ENCODE measurements at places on chromosomes 5 and 9.

DNA sequence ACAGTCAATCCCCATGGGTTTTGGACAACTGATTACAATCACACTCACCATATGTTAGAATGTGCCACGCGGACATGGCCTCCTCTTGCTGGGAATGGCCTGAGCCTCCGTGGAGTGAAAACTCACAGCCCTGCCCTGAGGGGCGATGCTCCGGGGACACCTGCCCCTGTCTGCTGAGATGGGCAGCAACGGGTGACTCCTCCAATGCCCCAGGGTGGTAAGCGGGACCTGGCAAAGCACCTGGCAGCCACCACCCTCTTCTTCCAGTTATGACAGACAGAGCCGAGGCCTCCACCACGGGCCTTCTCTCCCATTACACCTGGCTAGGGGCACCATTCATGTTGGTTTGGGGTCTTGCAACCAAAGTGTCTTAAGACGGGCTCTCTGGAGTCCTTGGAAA, 94.9 kb upstream of the COL5A1 start:
- DNase-seq = no peak

- DNase-seq = no peak
Measured at GRCh38 chr5:109660301-109660700, 29.4 kb upstream of the MAN2A1 start.

GRCh38 chr9:20929276-20929675, 102.2 kb downstream of the HACD4 start:
- no peak for DNase-seq

- no peak for DNase-seq
Measured at GRCh38 chr5:79806741-79807140, 117.1 kb downstream of the CMYA5 start.

DNA sequence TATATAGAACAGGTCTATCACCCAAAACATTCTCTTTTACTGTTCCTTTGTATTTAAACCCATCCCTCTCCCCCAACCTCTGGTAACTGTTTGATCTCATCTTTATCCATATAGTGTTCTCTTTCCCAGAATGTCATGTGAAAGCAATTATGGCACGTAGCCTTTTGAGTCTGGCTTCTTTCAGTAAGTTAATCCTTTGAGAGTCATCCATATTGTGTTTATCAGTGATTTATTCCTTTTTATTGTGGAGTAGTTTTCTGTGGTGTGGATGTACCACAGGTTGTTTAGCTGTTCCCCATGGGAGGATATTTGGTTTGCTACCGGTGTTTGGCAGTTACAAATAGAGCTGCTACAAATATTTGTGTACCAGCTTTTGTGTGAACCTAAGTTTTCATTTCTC, 38.0 kb downstream of the HMGXB3 start:
- no peak for DNase-seq

- no peak for DNase-seq
Measured at GRCh38 chr5:119367502-119368237, 11.9 kb downstream of the TNFAIP8 start.

- no peak for DNase-seq
Measured at GRCh38 chr5:97624886-97625285, 441.8 kb upstream of the RIOK2 start.

- DNase-seq = no peak
Measured at GRCh38 chr5:179306191-179307012, 38.9 kb downstream of the ADAMTS2 start.

- no peak for DNase-seq
Measured at GRCh38 chr9:23682891-23683431, 143.1 kb downstream of the ELAVL2 start.

DNA sequence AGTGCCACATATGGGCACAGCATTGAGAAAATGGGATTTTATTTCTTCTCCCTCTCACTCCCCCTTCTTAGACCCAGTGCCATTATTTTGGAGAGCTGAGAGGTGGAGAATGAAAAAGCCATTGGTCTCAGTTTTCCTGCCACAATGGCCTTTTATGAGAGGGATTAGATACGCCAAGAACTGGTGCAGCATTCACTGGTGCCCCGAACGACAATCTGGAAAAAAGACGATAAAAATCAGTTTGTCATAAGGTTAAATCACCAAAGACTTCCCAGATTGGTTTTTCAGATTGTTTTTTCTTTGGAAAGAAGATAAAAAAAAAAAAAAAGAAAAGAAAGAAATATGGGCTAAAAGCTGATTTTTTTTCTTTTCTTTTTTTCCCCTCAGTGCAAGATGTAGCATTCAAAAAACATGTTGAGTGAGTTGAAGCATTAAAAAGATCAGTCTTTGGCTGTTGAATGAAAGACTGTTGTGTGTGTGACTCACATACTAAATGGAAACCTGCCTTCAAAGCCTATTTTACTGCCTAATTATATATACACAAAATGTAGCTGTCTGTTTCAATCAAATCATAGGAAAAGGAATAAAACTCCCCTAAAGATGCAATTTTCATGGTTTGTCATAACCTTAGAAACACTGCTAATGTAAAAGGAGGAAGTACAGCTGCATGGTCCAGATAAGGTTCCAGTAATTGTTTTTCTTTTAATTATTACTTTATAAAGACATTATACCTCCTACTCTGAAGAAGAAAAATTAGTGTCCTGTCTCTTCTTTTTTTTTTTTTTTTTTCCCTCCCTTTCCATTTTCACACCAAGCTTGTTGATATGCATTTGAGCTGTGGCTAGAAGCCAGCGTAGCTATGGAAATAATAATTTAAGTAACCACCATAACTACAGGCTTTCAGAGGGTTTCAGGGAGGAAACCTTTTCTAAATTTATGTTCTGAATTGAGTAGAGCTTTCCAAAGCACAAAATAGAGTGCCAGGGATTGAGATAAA, 27.2 kb upstream of the ZNF608 start:
- DNase-seq = no peak

DNA sequence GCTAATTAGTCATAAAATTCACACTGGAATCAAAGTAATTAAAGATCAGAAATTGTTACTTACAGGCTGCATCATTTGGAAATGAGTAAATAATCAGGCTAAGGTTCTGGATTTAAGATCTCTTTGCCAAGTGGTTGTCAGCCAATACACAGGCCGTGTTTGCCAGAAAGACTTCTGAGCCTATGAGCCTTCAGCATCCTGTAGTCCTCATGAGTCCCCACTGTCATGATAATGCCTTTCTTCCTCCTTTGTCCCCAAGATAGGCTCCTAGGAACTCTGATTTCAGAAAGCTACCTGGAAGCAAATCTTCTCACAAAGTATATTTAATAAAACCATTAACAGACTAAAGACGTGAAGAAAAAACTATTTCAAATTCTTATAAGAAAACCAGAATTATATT, 810.5 kb downstream of the DNAH5 start:
- DNase-seq = no peak

GRCh38 chr5:77743181-77743580, 33.0 kb downstream of the TBCA start:
- DNase-seq = no peak

GRCh38 chr9:129146441-129146941, 31.6 kb downstream of the IER5L start:
- DNase-seq = no peak

DNA sequence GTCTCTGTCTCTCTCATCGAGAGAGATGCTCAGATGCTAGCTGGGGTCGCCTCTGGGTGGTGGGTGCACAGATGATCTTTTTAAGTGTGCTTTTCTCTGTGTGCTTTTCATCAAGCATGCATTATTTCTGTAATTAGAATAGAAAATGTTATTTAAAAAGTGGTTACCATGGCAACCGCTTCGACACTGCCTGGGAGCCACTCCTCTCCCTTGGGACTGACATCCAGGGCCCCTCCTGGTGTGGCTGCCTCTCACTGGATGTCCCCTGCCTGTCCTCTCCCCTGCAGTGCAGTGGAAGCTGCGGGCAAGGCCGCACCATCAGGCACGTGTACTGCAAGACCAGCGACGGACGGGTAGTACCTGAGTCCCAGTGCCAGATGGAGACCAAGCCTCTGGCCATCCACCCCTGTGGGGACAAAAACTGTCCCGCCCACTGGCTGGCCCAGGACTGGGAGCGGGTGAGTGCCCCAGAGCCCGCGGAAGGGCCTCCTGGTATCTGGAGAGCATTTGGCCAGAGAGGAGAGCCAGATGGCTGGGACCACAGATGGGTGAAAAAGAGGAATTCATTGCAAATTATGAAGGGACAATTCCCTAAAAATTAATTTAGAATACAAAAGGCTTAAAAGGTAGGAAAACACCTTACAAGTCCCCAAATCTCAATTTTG, 34.7 kb downstream of the ADAMTSL2 start:
- DNase-seq = no peak

DNA sequence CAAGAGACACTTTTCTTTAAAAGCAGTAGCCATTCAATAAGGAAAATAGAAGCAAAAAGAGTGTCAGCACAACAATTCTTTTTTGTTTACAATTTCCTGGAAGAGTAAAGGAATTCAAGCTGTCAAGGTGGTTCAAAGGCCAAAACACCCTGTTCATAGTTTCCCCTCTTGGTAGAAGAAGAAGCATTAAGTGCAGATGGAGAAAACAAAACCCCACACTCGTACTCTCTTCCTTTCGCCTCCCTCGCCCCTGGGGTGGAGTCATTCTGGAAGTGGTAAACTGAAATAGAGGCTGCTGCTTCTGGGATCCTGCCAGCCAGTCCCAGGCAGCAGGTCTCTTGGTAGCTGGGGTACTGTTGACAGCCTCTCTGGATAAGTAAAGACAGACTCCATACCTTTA, 105.0 kb downstream of the ANKRD55 start:
- no peak for DNase-seq

- no peak for DNase-seq
Measured at GRCh38 chr5:151022511-151023018, 2.2 kb downstream of the GPX3 start.

DNA sequence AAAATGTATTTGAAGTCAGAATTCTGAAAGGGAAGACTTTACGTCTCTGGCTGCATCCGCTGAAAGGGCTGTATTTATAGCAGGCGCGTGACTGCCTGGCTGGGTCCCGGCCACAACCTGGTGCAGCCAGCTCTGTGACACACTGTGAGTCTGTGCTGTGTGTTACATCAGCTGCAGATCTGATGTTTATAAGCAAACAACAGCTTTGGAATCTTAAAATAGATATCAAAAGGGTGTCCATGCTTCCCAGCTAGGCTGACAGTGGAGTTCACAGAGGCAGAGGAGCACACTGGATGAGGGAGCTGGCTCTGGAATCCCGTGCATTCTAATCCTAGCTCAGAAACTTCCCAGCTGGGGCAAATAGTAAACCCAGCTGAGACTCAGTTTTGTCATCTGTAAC, 433.4 kb upstream of the BRINP1 start:
- no peak for DNase-seq

DNA sequence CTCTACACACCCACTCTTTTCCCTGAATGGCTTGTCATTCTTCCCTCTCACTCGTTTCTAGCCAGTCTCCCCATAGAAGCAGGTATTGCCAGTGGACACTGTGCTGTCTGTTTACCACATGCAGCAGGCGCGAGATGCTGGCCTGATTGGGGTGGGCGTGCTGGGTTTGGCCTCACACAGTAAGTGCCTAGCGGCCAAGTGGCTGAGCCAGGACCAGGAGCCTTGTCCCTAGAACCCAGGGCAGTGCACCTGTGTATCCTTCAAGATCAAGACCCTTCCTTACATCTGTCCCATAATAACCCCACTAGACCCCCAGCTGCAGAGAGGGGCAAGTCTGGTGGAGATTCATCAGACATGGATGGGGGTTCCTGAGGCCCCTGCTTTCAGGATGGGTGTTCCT, 112.8 kb upstream of the IRX4 start:
- DNase-seq = no peak

GRCh38 chr5:131142970-131143617, 22.0 kb downstream of the HINT1 start:
- DNase-seq = no peak

GRCh38 chr5:60945813-60946187, 795 bp downstream of the NDUFAF2 start:
- DNase-seq = no peak

DNA sequence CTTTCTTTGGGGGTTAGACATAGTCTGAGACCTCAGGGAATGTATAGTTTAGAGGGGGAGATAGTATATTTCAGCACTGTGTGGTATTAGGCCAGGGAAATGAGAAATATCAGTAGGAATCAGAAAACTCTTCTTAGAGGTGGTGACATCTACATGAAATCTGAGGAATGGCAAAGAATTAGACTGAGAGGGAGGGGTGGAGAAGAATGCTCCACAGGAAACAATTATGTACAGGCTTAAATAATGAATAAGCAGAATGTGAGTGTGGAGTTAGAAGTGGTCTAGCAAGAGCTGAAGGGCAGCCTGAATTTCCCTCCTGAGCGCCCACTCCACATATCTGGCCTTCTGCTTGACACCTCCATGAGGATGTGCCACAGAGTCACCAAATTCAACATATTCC, 3.6 kb upstream of the MACIR start:
- no peak for DNase-seq

DNA sequence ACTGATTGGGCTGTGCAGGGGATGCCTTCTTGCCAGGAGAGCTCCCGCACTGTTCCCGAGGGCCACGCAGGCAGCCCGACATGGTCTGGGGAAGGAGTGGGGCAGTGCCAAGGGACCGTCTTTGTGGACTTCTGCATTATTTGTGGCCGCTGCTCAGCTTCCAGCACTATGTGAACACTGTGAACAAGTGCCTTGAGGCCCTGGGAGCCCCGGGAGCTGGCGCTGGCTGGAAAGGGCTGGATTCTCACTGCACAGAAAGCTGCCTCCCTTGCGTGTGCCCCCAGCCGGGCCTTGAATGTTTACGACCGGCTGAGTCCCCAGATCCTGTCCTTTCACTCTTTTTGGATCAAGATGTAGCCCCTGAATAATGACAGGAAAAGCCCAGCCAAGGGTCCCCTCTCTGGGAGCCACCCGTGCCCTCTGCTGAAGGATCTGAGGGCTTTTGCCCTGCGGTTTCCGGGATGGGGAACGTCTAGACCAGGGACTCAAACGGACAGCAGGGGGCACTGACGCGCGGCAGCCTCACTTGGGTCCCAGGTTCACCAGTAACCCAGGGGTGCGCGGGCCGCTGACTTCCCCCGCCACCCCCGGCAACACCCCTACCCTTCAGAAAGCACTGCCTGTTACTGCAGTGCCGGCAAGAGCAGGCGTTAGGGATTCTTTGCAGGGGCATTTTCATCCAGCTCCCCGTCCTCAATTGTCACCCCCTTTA, 98.9 kb upstream of the FCN2 start:
- DNase-seq = no peak

GRCh38 chr5:17213938-17214337, 3.5 kb upstream of the BASP1 start:
- no peak for DNase-seq

DNA sequence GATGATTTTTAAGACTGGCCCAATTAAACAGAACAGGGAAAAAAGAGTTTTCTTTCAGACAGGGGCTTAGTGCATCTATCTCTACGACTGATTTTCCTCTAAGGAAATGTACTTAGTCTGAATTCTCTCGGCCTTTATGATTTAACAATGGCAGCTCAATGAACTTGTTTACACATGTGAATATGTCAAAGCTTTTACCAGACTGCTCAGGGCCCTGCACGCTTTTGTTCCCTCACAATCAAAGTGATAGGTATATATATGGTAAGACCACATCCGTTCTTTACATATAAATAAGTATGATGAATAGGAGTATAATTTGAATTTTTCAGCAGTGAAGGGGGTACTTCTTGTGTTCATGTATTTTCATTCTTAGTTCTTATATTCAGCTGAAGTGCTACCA, 27.6 kb downstream of the LEAP2 start:
- no peak for DNase-seq

GRCh38 chr5:158303275-158303674, 444.3 kb upstream of the CLINT1 start:
- DNase-seq = no peak

- DNase-seq = no peak
Measured at GRCh38 chr9:29211580-29212396, 1638.5 kb upstream of the C9orf72 start.

- no peak for DNase-seq
Measured at GRCh38 chr9:122071715-122072114, 21.4 kb downstream of the TTLL11 start.
